B cell (primary cell): ENCODE measurements at places on chromosomes 5 and 9.

DNA sequence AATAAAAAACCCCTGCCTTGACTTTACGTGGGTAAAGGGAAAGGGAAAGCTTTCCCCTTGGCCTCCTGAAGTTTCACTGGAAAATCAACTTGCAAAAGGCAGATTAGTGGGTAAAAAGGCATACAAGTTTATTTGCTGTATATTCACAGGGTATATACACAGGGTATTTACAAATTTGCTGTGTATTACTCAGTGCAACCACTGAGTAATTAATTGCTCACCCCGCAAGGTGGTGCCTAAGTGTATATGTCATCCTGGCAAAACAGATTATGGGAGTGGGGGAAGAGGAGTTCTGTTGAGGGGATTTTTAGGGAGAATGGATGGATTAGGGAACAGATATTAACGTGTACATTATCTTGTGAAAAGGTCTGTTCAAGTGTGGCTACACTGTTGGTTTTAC is 7.1 kb upstream of the RARS1 start:
- no peak for DNase-seq

DNA sequence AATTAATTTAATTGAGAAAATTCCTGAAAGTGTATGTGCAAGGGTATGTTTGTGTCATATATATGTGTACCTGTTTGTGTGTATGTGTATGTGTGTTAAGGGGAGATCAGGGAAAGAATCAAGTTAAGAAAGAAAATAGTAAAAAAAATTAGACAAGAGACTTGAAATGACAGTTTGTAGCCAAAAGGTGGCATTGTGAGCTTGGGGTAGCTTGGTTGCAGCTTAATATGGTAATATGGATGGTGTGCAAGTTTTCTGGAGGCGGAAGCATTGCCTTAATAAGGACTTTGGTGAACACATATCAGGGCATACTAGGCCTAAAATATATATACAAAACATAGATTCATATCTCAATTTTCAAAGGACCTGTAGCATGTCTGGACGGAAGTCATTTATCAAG is 129.9 kb downstream of the INSYN2B start:
- DNase-seq: no peak

DNA sequence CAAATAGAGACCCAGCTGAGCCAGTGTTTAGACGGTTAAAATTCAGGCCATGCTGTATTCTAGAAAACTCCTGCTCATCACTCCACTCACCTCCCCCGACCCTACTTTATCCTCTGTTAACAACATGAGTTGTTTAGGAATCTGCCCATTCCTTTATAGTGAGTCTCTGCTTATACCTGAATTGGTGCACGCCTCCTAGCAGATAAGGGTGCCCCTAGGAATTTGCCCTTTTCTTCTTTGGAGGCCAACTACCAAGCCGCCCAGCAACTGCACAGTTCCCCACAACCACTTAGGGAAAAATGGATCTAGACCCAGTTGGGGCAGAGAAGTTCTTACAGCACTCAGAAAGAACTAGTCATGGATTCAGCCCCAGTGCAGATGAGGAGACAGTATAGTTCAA is 102.3 kb downstream of the MAMDC2 start:
- no peak for DNase-seq

DNA sequence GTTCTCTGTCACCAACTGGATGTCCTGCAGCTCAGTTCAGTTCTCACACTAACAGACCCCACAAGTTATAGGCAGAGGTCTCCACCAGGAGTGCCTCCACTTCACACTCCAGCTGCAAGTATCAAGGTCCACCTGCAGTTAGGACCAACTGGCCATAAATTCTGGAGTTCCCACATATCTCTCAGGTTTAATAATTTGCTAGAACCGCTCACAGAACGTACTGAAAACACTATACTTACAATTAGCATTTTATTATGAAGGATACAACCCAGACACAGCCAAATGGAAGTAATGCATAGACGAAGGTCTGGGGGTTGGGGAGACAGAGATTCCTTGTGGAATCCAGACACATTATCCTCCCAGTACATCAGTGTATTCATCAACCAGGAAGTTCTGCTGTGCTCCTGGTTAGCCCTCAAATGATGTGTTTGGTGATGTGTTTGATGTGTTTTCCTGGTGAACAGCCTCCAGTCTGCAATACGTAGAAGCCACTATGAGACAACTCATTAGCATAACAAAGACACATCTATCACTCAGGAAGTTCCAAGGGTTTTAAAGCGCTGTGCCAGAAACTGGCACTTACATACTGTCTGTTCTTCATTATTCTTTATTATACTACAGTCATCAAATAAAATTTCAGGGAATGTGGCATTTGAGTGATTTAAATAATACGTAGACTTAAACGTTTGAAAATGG is 25.4 kb downstream of the OGN start:
- no peak for DNase-seq

DNA sequence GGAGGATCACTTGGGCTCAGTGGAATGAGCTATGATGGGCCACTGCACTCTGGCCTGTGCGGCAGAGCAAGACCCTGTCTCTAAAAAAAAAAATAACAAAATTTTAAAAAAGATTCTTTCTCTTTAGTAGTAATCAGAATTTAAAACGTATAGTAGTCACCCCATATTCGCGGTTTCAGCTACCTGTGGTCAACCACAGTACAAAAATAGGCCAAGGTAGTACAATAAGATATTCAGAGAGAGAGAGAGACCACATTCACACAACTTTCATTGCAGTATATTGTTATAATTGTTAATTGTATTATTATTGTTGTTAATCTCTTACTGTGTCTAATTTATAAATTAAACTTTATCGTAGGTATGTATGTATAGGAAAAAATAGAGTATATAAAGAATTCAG is 18.7 kb downstream of the INIP start:
- no peak for DNase-seq

- peak; percentile 52 for DNase-seq
Measured at GRCh38 chr5:1445313-1445688, at the start of gene SLC6A3. Gene SLC6A3, minus strand, starts transcription at chr5:1445440. Its CDS starts 2,243 bp downstream, at chr5:1443197.

DNA sequence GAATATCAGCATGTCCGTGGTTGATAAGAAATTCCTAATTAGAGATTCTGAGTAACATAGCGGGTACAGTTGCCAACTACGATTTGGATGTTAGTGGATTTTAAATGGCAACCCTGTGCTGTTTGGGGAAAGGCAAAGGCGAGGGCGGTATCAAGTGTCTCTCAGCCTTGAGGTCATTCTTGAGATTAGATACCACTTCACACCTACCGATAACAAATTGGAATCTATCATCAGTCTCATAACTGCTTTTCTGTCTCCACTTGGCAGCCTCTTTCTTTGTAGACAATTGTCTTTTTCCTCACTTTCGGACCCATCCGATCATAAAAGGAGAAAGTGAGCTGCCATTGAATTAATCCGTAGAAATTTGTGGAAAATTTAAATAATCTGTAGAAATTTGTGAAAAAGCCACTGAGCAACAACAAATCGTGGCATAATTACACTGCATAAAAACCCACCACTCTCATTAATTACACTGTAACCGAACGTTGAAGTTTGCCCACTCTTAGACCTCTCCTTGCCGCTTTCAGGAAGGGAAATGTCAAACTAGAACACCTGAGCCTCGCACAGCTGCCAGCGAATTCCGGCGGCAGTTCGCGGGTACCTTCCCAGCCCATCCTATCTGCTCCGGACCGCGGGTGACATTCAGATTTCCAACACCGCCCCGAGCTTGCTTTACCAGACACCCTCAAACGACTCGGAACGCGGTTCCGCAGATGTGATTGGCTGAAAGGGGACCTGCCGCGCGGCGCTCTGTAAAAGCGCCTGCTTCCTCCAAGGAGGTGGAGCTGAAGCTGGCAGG is 849 bp upstream of the RGMB start:
- DNase-seq: peak; percentile 25

GRCh38 chr9:133543772-133544467 is 9.4 kb downstream of the ADAMTSL2 start:
- no peak for DNase-seq

DNA sequence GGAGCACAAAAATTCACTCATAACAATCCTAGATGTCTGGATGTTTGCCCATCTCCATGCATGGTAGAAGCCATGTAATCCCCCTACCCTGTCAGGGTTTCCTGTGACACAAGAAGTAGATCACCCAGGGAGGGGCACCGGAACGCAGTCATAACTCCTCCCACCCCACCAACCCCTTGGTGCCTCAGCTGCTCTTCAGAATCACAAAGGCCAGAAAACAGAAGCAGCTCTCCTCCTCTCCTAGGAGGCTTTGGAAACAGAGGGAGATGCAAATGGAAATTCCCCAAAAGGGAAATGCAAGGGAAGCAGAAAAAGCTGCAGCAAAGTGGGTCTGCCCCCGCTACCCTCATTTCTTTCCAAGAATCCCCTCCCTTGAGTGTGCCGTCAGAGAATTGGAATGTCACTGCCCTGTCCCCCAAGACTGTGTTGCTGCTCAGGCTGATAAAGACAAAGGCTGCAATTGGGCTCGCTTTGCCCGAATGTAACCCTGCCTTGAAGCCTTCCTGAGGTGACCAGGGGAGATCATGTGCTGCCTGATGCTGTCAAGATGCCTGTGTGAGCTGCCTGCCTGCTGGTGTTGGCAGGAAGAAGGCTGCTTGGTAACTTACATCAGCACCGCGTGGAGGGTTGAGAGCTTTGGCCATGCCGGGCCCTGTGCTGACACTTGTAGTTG is 65.5 kb upstream of the ABCA1 start:
- DNase-seq: peak; percentile 29

GRCh38 chr5:141902015-141902814 is 21.5 kb upstream of the DELE1 start:
- no peak for DNase-seq

GRCh38 chr9:17810728-17811571 is 232.1 kb downstream of the SH3GL2 start:
- peak; percentile 14 for DNase-seq

- DNase-seq: no peak
Measured at GRCh38 chr9:107707915-107708441, 218.4 kb upstream of the KLF4 start.

- DNase-seq: no peak
Measured at GRCh38 chr5:95930141-95930930, 31.3 kb downstream of the ELL2 start.

DNA sequence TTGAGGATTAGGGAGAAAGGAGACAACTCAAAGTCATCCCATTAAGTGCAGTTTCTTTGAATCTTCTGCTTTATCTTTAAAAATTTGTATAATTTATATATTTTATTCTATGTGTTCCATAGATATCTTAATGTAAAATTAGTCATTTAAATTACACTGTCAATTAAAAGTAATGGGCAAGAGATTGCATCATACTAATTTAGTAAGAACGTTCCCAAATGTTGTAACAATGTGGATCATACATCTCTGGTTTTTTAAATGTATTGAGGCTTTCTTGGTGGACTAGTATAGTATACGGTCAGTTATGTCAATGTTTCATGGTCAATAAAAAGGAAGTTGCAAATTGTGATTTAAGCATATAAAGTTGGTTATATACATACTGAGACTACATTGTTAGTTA is 6.2 kb downstream of the TSLP start:
- DNase-seq: no peak

GRCh38 chr9:5994493-5994892 is 20.9 kb downstream of the RANBP6 start:
- DNase-seq: no peak

DNA sequence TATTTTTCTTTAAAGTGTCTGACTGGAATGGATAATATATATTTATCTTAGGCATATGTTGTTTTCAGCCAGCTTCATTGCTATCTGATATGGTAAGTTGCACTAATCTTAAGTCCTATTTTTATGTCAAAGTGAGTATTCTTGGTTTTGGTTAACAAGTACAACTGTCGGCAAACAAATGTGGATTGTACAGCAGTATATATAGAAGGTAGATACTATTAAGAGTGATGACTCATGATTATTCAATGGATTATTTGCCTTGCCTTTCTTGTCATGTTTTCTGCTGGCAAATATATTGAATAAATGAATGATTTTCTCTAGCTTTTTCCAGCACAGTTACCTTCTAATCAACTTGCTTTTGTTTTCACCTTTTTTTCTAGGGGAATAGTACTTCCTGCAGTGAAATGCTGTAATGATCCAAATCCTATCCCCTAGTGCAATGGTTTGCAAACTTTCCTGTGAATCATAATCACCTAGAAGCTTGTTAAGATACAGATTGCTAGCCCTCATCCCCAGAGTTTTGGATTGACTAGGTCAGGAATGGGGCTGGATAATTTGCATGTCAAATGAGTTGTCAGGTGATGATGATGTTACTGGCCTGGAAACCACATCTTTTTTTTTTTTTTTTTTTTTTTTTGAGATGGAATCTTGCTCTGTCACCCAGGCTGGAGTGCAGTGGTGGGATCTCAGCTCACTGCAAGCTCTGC is 60.8 kb upstream of the ARRDC3 start:
- DNase-seq: no peak

GRCh38 chr9:101977614-101978210 is 239.3 kb upstream of the GRIN3A start:
- peak; percentile 17 for DNase-seq

- no peak for DNase-seq
Measured at GRCh38 chr9:113373676-113374392, 3.0 kb downstream of the HDHD3 start.

DNA sequence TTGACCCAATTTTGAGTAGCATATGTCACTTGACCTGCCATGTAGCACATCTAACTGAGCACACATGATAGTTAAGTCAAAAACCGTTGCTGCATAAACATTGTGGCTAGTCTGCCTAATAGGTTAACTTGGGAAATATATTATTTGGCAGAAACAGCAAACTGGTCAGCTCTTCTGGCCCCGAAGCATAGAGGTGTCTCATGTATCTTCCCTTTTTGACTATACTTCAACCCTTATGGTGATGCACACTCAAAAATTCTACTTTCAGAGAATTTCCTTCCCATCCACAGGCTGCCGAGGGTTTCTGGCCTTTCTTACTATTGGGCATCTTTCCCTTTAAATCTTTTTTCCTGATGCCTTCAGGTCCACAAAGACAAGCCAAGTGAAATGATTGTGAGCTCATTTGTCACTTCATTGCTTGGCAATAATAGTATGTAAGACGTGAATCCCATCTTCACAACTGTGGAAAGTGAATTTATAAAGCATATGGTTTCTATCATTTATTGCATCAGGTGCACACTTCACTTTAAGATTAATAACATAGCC is 41.2 kb downstream of the MOCS2 start:
- DNase-seq: no peak

DNA sequence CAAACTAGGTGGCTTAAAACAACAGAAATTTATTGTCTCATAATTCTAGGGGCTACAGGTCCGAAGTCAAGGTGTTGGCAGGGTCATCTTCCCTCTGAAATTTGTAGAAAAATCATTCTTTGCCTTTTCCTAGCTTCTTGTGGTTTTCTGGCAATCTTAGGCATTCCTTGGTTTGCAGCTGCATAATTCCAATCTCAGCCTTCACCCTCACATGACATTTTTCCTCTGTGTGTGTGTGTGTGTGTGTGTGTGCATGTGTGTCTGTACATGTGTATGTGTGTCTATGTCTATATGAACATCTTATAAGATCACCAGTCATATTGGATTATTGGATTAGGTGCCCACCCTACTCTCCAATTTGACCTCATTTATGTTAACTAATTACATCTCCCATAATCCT is 330.6 kb downstream of the CHSY3 start:
- no peak for DNase-seq
